ENCODE measurements at places on chromosomes 12 and 14.

DNA sequence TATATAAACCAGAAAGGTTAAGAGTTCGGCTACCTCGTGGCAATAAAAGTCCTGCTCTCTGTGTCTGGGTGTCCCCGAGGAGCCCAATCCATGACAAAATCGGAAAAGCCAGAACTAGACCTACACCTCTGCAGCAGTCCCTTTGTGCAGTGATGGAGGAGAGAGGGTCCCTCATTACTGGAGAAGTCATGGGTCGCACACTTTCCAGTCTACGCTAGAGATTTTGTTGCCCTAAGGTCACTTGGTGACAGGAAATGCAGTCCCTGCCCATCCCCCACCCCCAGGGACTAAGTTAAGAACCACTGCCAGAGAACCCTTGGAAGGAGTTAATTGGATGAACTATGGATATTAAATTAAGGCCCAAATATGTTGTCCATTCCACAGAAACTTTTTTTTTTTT, 104.4 kb upstream of the ATF7IP start:
- no peak for DNase-seq

- no peak for DNase-seq
Measured at GRCh38 chr12:2555487-2556082, 239.2 kb upstream of the FKBP4 start.

- no peak for DNase-seq
Measured at GRCh38 chr12:29709496-29710040, 74.2 kb downstream of the TMTC1 start.

GRCh38 chr12:30806989-30807694, 52.4 kb upstream of the CAPRIN2 start:
- DNase-seq: peak; percentile 63

DNA sequence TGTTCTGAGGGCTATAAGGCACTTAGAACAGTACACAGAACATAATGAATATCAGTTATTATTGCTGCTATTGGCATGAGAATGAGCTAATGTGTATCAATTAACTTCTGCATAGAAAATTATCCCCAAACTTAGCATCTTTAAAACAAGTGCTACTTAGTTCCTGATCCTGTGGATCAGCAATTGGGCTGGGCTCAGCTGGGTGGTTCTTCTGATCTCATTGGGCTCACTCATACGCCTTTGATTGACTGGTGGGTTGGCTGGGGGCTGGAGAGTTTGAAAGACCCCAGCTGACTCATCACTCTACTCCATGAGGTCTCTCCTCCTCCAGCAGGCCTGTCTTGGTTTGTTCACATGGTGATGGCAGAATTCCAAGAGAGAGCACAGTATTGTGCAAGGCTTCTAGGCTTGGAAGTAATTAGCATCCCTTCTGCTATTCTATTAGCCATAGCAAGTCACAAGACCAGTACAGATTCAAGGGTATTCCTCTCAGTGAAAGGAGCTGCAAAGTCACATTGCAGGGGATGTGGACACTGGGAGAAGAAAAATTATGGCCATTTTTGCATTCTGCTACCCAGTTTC, 27.2 kb upstream of the HSPB8 start:
- no peak for DNase-seq

GRCh38 chr12:55771736-55772135, 28.8 kb downstream of the GDF11 start:
- no peak for DNase-seq

DNA sequence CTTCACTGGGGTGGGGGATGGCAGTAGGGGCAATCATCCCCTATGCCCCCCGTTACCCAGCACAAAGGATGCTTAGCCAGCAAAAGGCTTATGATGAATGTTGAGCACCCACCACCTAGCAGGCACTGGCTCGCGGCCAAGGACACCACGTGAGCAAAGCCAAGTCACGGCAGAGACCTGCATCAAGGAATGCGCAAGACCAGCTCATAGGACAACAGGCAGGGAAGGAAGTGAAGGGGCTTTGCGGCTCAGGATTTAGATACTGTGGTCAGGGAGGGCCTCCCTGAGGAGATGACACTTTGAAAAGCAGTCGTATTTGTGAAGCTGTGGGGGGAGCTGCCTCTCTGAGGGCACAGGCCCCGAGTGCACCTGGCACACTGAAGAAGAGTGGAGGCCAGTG, 32.8 kb downstream of the SH2B3 start:
- DNase-seq: peak; percentile 49

DNA sequence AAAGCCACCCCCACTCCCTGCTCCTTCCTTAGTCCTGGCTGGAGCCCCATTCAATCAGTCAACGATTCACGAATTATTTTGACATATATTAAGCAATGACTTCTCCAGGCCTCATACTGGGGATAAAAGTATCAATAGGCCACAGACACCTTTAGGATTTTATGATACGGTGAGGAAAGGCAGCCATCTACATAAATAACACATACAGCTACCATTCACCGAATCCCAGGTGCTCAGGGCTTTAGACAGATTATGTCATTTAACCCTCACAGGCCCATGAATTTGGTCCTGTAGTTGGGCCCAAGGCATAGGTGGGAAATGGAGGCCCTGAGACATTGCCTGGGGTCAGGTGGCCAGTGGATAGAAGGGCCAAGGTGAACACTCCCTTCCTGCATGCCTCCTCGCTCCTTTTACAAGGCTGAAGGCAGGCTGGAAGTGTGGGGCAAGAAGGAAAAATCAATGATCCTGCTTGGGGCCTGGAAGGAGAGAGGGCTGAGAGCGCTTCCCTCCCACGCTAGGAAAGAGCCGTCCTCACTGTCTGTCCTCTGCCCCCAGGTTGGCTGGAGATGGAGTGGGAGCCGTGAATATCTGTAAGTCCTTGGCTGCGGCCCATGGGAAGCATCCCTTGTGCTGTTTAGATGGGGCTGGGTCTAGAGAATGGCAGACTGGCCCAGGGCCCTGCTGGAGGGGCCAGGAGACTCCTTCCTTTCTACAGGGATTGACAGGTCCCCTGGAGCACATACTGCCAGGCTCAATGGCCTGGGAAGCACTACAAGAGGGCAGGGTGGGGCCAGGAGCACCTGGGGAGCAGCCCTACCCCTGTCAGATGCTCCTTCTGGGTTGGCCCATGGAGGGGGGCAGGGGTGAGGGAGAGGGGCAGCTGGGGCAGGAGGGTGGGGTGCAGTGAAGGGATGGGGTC, 14.8 kb downstream of the KRT7 start:
- DNase-seq: no peak

DNA sequence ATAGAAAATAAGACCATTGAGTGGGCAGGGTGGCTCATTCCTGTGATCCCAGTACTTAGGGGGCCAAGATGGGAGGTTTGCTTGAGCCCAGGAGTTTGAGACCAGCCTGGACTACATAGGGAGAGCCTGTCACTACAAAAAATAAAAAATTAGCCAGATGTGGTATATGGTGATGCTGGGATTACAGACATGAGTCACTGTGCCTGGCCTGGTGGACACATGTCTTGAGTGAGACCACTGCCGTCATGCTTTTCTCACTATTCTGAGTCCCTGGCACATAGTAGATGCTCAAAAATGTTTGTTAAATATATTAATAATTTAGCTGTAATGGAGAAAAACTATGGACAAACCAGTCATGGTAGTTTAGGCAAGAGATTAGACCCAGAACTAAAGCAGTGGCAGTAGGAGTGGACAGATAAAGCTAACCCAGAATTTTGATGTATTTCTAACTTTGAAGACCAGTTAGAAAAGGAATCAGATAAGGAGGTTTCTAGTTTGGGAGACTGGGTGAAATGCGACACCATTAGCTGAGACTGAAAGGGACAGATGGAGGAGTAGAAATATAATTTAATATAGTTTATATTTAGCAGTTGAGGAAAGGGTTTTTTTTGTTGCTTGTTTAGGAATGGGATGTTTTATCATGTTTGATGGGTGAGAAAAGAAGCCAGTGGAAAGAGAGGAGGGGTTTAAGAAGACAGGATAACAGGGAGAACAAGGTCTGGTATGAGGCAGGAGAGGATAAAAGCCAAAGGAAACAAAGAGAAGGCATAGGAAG, 7.4 kb upstream of the PTGES3 start:
- no peak for DNase-seq

GRCh38 chr12:25377469-25378177, 126.9 kb upstream of the KRAS start:
- DNase-seq: peak; percentile 59

DNA sequence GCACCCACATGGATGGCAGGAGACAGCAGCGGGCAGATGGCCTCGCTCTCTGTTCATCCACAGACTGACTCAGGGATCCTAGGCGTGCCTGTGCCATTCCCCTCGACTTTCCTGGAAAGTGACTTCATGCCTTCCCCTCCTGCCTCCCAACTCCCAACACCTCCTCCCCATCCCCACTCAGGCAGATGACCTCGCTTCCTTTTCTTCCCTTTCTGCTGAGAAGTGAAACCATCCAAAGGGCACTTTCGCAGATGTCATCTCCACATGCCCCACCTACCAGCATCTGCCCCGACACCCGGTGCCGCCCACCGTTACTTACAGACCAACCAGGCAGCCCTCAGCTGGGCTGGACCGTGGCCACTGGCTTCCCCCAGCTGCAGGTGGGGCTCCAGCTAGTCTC, 29.6 kb downstream of the BEGAIN start:
- DNase-seq: no peak

- peak; percentile 49 for DNase-seq
Measured at GRCh38 chr12:96719660-96720362, 187.2 kb upstream of the NEDD1 start.

DNA sequence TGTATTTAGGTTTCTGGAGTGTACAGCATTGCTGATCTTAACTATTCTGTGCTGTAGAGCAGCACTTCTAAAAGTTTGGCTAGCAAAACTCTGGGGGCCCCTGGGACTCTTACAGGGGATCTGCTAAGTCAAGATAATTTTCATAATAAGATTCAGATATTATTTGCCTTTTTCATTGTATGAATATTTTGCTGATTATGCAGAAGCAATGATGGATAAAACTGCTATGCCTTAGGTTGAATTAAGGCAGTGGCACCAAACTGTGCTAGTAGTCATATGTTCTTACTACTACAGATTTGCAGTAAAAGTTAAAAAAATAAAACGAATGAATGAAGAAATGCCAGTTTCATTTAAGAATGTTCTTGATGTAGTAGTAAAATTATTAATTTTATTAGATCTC, 160.1 kb downstream of the PDZRN4 start:
- no peak for DNase-seq

DNA sequence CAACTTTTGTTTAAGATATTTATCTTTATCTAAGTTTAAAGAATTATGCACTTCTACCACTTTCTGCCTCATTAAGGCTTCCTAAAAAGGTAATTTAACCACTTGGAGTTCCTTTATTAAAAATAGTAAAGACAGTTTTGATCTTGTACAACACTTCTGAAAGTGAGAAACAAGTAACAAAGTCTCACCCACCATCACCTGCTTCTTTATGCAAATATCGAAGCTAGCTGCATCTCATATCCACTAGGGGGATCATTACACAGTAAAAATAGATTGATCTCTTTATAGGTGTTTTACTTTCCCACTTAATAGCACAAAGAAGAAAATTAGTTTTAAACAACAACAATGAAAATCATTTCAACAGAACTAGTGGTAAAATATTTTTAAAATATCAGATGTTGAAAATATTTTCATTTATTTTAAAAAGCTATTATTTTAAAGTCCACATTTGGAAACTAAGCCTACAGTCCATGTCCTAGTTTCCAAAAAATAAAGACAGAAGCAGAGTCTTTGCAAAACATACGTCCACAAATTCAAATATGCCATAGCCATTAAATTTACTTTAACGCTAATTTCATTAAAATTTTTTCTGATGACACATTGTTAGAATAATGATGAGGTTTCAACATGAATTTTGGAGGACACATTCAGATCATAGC, 160.0 kb upstream of the SOX5 start:
- no peak for DNase-seq

- no peak for DNase-seq
Measured at GRCh38 chr12:45668641-45669040, 60.9 kb upstream of the ARID2 start.

GRCh38 chr14:80456209-80456608, 244.9 kb upstream of the DIO2 start:
- DNase-seq: no peak

- no peak for DNase-seq
Measured at GRCh38 chr12:77314378-77315052, 249.1 kb upstream of the E2F7 start.

GRCh38 chr12:33605757-33606156, 166.1 kb upstream of the SYT10 start:
- DNase-seq: no peak

GRCh38 chr12:39553476-39553875, 66.1 kb downstream of the ABCD2 start:
- no peak for DNase-seq

GRCh38 chr14:89351516-89352404, 65.3 kb downstream of the FOXN3 start:
- peak; percentile 28 for DNase-seq

- peak; percentile 38 for DNase-seq
Measured at GRCh38 chr14:55803873-55804553, 224.0 kb downstream of the KTN1 start.

GRCh38 chr12:20018406-20018805, 349.9 kb upstream of the PDE3A start:
- no peak for DNase-seq

DNA sequence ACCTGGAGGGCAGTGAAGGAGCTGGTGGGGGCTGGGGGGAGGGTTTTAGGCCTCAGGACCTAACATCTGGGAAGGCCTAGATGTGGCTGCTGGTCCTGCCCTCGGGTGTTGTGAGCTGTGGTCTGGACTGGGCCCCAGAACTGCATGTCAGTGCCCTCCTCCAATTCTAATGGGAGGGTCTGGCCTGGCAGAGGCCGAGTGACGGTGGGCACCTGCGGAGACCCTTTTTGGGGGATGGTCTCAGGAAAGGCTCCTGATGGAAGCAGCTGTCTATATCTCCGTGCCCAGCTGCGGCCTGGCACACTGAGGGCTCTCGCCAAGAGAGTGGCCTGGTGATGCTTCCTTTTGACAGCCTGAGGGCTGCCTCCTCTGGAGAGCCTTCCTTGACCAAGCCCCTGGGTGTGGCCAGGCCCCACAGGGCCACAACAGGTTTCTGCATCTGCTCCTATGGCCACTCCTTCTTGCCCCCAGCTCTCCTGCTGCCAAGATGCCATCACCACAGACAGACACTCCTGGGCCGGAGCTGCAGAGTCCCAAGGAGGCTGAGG, 5.3 kb downstream of the EXOC3L4 start:
- DNase-seq: no peak

DNA sequence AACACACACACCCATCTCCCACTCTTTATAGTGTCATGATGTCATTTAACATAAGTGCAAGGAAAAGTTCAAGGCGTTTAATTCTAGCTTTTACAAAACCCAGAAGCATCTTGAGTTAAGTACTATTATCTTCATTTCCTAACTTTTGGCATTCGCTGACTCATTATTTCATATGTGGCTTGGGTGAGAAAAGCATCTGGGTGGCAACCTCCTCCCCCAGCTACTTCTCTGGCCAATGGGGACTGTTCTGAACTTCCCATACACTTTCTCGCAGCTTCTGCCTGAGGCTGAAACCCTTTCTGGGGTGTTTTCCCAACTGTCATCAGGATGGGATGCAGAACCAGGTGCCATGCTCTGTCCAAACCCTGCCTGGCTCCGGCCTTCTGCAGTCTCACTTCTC, 2.8 kb upstream of the MARK3 start:
- no peak for DNase-seq

- DNase-seq: no peak
Measured at GRCh38 chr12:47221256-47222023, 141.7 kb upstream of the AMIGO2 start.

All from CD4-positive, alpha-beta T cell treated with Interleukin-2 at 100 ng/mL for 4 hours (primary cell).